ENCODE measurements at places on chromosomes 7 and 10.

DNA sequence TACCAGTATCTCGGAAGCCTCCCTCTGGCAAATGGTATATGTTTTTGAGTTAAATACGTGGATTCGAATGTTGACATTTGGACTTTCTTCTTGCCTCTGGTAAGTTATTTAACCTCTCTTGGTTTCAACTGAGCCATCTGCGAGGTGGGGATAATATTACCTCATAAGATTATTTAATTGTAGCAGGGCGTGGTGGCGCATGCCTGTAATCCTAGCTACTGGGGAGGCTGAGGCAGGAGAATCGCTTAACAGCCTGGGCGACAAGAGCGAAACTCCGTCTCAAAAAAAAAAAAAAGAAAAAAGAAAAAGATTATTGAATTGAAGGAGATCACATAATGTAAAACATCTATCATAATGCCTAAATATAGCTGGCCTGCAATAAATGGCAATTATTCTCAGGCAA lies 396 bp upstream of the TAF5 start:
- DNase-seq: no peak

DNA sequence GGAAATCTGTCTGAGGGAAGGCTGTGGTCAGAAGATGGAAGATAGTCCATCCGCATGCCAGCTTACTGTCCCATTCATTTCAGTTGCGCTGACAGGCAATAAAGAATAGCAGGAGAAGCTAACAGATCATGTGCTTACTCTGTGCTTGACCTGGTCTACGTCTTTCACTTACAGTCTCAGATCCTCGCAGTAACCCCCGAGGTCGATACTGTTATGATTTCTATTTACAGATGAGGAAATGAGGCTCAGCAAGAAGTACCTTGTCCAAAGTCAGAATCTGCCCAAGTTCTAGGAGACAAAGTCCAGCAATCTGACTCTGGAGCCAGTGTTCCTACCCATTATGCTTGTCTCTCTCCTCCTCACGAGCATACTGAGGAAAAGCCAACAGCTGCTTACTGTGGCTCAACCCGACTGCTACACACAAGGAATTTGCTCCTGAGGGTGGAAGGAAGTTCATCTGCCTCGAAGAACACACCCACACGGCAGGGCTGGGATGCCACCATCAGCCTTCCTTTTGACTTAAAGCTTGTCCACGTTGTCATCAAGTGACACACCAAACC lies 74.2 kb downstream of the MINPP1 start:
- no peak for DNase-seq

- DNase-seq: no peak
These were observed 27.6 kb downstream of the CHCHD3 start for GRCh38 chr7:133054162-133054840.

DNA sequence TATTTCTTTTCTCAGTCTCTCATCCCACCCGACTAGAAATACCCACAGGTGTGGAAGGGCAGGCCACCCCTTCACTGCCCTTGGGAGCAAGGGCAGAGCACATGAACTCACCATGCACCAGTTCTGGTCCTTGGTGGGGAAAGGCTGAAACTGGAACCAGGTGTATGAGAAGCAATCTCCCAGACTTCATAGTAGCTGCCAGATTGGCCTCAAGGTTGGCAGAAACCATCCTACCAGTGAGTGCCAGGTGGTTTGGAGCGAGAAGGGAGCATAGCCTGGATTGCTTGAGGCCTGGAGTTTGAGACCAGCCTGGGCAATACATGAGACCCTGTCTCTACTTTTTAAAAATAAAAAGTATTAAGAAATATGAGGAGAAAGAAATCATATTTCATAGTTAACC lies 138.8 kb downstream of the LYZL1 start:
- no peak for DNase-seq

- DNase-seq: peak; percentile 11
These were observed 30.4 kb upstream of the DDC start for GRCh38 chr7:50595491-50596102.

DNA sequence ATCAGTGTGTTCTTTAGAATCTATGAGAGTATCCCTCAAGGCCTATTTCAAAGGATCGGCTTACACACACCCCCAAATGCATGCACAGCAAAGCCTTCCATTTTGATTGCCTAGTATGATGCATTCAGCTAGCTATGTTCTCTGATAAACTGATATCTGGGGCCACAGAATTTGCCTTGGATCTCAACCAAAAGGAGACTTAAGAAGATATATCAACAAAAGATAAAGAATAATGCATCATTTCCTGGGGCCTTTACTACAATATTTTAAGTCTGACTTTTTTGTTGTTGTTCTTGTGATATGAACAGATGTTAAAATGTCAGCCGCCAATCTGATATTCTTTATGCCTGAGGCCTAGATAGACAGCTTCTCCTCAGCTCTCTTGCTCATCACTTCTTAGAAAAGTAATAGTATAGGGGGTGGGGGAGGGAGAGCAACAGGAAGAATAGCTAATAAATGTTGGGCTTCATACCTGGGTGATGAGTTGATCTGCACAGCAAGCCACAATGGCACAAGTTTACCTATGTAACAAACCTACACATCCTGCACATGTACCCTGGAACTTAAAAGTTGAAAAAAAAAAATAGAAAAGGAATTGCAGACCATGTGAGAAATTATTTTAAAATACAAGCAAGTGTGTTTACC lies 792.9 kb upstream of the GHITM start:
- no peak for DNase-seq

DNA sequence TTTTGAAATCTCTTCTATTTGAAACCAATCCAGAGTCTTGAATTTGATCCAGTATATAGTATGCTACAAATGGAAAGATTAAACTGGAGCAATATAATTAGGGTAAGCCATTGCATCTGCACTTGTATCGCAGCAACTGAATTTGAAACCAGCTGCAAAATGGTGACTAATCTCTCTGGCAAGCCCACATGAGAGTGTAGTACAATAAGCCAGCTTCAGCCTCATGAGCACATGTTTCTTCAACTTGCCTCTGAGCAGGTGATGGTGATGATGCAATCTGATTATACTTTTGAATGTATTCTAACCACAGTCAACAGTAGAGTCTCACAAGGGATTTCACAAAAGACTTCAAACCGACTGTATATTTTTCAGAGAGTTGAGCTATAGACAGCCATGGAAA lies 829 bp upstream of the RPA3 start:
- DNase-seq: no peak

- DNase-seq: no peak
These were observed 55.3 kb downstream of the CH25H start for GRCh38 chr10:89151857-89152256.

- DNase-seq: no peak
These were observed 4.4 kb downstream of the MYO3A start for GRCh38 chr10:25938405-25938804.

GRCh38 chr7:155090684-155091083 lies 20.6 kb downstream of the HTR5A start:
- no peak for DNase-seq

DNA sequence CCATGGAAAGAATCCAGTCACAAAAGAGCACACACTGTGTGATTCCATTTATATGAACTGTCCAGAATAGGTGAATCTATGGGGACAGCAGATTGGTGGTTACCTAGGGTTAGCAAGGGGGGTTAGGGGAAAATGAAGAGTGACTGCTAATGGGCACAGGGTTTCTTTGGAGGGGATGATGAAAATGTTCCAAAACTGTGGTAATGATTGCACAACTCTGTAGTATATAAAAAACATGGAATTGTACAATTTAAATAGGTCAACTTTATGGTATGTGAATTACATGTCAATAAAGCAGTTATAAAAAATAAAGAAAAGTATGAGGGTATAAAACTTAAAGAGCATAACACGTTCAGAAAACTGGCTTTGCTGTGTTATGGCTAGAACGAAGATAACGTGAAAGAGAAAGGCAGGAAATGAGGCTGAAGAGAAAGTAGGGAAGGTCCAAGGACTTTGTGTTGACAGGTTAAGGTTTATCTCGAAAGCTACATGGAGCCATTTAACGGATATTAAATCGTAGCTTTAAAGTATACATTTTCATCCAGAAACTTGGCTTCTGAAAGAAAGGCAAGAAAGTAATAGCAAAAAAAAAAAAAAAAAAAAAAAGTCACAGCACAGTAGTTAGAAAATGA lies 26.4 kb upstream of the MSS51 start:
- DNase-seq: no peak
